AG04450 (cell line): ENCODE measurements at places on chromosomes 7 and 10.

DNA sequence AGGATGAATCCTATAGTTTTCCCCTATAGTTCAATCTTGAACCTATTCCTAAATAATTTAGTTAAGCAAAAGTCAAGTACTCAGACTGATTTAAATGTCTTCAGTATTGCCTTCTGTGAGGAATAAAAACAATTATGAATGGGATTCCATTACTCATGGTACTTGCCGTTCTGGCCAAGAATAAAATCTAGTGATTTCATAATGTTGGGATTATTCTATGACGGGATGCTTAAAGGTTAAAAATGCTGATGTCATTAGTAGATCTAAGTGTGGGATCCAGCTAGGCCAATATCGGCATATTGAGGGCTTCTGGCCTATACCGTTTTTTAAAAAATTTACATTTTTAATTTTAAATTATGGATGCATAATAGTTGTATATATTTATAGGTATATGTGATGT, 5.3 kb downstream of the BPGM start:
- DNase-seq = no peak

- no peak for DNase-seq
These were observed 213.9 kb upstream of the SH2B2 start for GRCh38 chr7:102072636-102073209.

GRCh38 chr7:82859106-82859850, 303.4 kb downstream of the PCLO start:
- no peak for DNase-seq

- no peak for DNase-seq
These were observed 387.8 kb downstream of the BBS9 start for GRCh38 chr7:33517191-33517590.
